ENCODE measurements at places on chromosomes 3 and 15.

- DNase-seq, result no peak
Measured at GRCh38 chr15:48096813-48097212, 24.0 kb upstream of the SLC24A5 start.

DNA sequence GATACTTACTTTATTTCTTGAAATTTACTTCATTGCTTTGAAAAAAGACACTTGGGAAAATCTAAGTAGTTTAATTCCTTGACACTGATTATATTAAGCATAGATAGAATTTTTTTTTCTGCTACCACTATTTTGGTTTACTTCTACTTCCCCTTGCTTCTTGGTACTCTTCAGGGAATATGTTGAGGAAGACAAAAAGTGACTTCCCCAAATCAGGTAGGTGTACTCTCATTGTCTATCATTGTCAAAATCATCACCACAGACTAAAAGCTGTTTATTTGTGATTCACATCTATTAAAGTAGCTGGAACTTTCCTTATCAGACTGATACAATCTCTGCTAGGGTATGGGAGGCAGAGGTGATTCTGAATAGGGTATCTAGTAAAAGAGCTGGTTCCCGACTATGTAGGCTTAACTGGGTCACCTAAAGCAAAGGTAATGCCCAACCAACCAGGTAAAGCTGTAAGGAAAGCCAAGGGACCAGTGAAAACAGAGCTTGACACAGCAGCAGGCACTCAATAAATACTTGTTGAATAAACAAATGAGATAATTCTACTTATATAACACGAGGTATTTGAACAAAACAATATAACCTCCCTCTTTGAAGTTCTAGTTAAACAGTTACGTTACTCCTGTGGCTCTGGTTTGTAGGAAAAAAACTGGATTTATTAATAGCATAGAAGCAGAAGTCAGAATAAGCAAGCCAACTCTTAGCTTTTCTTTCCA lies 346.9 kb downstream of the PLCL2 start:
- DNase-seq, result no peak

- DNase-seq, result peak; percentile 10
Measured at GRCh38 chr15:33194237-33194636, 277 bp downstream of the FMN1 start.

DNA sequence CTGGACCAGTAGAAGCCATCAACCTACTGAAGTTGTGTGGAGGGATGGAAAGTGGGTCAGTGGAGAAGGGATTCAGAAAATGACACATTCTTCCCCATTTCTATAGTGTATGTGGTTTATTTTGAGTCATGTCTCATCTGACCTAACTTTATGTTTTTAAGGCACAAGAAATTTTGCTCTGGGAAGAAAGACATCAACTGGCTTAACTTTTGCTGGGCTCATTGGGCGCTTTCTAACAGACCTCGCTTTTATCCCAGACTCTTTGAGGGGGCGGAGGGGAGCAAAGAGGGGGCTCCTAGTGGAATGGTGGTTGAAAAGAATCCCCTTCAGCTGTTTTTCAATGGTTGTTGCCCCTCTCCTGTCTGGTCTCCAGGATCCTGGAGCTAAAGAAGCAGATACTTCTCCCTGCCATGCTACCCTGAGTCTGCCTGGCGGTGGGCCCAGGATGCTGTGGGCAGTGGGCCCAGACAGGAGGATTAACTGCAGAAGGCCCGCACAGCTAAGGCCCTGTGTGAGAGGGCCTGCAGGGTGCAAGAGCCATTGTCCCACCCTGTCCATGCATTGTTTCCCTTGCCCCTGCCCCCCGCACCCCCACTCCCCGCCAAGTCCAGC lies 14.5 kb downstream of the CSRNP1 start:
- DNase-seq, result no peak

DNA sequence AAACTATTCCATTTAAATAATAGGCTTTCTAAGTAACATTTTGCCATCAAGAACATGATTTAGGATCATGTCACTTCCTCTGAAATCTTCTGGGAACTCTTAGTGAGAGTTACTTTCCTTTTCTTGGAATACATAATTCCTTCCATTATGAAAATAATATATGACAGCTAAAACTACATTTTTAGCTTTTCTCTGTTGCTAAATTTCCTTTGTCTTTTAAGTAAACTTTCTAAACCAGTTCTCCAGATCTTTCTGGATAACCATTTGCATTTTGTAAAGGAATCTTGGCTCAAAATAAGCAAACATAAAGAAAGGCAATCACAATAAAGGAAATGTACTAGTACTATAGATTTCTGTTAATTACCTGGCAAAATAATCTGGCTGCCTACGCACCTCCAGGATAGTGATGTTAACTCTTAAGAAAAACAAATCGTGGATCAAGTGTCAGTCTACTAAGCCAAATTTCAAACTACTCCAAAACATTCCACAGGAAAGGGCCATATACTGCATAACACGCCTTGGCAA lies 165.7 kb downstream of the ZNF385D start:
- no peak for DNase-seq
